Activated T-helper 1 cell treated with anti-CD3 and anti-CD28 coated beads, Interleukin-12 subunit alpha, Interleukin-12 subunit beta, Interleukin-2, Interleukin-4 antibody, amounts not matched to agents 30 ng/mL and 10 ng/mL and 1 ng/mL, durations not matched to agents 14 hours and 24 hours and 36 hours (primary cell): ENCODE measurements at places on chromosomes 7 and 10.

DNA sequence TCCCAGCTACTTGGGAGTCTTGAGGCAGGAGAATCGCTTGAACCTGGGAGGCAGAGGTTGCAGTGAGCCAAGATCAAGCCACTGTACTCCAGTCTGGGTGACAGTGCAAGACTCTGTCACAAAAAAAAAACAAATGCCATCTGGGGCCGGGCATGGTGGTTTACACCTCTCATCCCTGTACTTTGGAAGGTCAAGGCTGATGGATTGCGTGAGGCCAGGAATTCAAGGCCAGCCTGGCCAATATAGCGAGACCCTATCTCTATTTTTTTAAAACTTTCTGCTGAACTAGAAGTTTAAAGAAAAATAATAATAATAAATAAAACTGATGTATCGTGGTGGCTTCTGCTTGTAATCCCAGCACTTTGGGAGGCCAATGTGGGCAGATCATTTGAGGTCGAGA, 15.7 kb upstream of the RNF216 start:
- no peaks in the 10 kb centered on the region for H3K36me3 ChIP-seq
- no peaks in the 10 kb centered on the region for H3K27me3 ChIP-seq
- H3K4me3 ChIP-seq = no peak overlapping the region

DNA sequence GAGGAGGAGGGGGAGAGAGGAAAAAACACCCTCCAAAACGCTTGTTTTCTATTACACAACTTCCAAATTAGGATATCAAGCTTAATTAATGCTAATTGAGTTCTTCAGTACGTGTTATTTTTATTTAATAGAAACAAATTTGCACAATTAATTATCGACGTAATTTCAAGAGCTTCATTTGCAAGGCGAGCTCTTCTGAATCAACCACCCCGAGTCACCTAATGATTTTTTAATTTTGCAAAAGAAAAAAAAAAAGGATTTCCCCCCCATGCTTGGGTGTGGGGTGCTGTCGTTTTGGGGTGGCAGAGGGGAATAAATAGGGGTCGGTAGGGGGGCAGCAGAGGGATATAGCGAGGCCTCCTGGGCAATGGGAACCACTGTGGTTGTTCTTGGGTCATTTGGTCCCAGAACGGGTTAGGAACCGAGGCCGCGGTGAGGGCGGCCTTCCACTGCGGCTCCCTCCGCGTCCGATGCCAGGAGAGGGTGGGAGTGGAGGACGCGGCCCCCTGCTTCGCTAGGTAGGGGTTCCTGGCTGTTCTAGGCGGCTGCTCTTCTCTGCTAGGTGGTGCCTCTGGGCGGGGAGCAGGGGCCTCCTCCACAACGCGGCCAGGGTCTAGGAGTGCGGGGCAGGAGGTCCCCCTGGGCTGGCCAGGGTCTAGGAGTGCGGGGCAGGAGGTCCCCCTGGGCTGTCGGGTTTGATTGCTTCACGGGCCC, 7.3 kb downstream of the UNCX start:
- no peaks in the 10 kb centered on the region for H3K4me1 ChIP-seq
- H3K27ac ChIP-seq = no peak overlapping the region
- H3K27me3 ChIP-seq = peaks cover 52% of the 10 kb centered on the region
- no peak overlapping the region for H3K4me3 ChIP-seq
- no peaks in the 10 kb centered on the region for H3K36me3 ChIP-seq

- no peaks in the 10 kb centered on the region for H3K27me3 ChIP-seq
- no peak overlapping the region for H3K4me3 ChIP-seq
- no peaks in the 10 kb centered on the region for H3K4me1 ChIP-seq
- H3K36me3 ChIP-seq = no peaks in the 10 kb centered on the region
- DNase-seq = no peak
Observed at GRCh38 chr7:11726001-11726793, 105.8 kb downstream of the THSD7A start.

DNA sequence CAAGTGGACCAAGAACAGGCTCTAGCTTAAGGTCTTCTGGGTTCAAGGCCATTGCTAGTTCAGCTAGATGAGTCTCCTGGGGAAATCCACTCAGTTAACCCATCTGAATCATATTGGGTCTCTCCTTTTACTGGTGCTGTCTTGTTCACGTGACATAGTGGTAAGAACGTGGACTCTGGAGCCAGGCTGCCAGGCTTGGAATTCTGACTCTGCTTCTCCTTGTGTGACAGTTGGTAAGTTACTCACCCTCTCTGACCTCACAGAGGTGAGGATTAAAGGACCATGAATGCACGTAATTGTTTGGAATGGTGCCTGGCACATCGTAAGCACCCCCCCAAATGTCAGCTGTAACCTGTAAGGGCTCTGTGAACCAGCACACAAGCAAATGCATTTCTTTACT, 9.7 kb upstream of the CALU start:
- no peak overlapping the region for H3K27ac ChIP-seq
- H3K4me3 ChIP-seq = no peak overlapping the region
- peaks cover 16% of the 10 kb centered on the region for H3K27me3 ChIP-seq
- H3K4me1 ChIP-seq = no peaks in the 10 kb centered on the region

- no peaks in the 10 kb centered on the region for H3K27me3 ChIP-seq
- H3K4me3 ChIP-seq = no peak overlapping the region
- no peak overlapping the region for H3K27ac ChIP-seq
- H3K36me3 ChIP-seq = no peaks in the 10 kb centered on the region
Observed at GRCh38 chr7:114531326-114531725, 116.7 kb downstream of the FOXP2 start.

DNA sequence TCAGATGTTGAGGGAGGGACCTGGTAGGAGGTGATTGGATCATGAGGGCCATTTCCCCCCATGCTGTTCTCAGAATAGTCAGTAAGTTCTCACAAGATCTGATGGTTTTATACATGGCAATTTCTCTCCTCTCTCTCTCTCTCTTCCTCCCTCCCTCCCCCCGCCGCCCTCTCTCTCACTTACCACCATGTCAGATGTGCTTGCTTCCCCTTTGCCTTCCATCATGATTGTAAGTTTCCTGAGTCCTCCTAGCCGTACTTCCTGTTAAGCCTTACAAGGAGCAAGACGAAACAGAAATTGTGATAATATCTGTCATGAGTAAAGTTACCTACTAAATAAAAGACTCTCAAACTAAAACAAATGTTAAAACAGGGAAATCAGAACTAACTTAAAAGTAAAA, 19.9 kb upstream of the GPR141 start:
- peaks cover 6% of the 10 kb centered on the region for H3K27me3 ChIP-seq
- H3K4me1 ChIP-seq = no peaks in the 10 kb centered on the region
- H3K4me3 ChIP-seq = no peak overlapping the region
- no peaks in the 10 kb centered on the region for H3K36me3 ChIP-seq
- no peak overlapping the region for H3K27ac ChIP-seq
- no peak for DNase-seq

- no peak for DNase-seq
- no peaks in the 10 kb centered on the region for H3K36me3 ChIP-seq
- no peak overlapping the region for H3K27ac ChIP-seq
- H3K27me3 ChIP-seq = peaks cover 25% of the 10 kb centered on the region
- no peak overlapping the region for H3K4me3 ChIP-seq
Observed at GRCh38 chr10:100766693-100767421, 21.5 kb downstream of the PAX2 start.

- H3K27ac ChIP-seq = peak overlapping the region; percentile 97
- peaks cover 44% of the 10 kb centered on the region for H3K4me1 ChIP-seq
- no peak for DNase-seq
- no peaks in the 10 kb centered on the region for H3K27me3 ChIP-seq
- H3K36me3 ChIP-seq = peaks cover 17% of the 10 kb centered on the region
Observed at GRCh38 chr7:92135052-92135889, 994 bp upstream of the CYP51A1 start.

DNA sequence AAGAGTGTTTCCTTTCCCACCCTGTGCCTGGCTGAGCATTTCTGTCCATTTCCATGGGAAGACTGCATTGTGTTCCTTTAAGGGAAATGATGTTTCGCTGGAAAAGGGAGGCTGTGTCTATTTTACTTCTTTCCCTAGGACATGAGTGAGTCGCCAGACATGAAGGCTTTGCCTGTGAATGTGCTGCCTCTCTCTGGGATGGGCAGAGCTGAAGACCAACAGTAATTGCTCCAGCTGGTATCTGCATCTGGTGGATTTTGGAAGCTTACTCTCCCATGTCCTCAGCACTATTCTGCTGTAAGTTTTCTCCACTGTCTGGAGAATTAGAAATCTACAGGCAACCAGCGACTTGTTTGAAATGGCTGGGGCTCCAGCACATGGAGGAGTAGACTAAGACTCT, 264.6 kb upstream of the BMPER start:
- no peaks in the 10 kb centered on the region for H3K36me3 ChIP-seq
- no peak for DNase-seq
- no peaks in the 10 kb centered on the region for H3K4me1 ChIP-seq
- no peak overlapping the region for H3K27ac ChIP-seq
- no peaks in the 10 kb centered on the region for H3K27me3 ChIP-seq

DNA sequence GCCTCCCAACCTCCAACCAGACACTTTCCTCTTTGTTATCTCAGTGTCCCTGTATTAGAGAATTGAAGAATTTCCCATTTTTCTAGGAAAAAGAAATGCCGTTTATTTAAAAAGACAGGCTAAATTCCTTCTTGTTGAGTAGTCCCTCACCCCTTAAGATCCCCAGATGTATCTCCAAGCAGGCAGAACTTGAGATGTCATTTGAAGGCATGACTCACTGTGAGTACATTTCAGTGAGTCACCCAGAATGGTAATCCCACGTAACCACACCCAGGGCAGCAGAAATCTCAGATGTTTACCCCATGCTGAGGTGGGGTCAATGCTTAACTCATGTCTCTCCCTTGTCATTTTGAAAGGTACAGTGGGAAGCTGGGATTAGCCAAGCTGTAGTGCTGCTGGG, 4.4 kb downstream of the ZNF655 start:
- peak overlapping the region; percentile 32 for H3K27ac ChIP-seq
- peaks cover 48% of the 10 kb centered on the region for H3K36me3 ChIP-seq
- no peak for DNase-seq
- H3K27me3 ChIP-seq = no peaks in the 10 kb centered on the region

DNA sequence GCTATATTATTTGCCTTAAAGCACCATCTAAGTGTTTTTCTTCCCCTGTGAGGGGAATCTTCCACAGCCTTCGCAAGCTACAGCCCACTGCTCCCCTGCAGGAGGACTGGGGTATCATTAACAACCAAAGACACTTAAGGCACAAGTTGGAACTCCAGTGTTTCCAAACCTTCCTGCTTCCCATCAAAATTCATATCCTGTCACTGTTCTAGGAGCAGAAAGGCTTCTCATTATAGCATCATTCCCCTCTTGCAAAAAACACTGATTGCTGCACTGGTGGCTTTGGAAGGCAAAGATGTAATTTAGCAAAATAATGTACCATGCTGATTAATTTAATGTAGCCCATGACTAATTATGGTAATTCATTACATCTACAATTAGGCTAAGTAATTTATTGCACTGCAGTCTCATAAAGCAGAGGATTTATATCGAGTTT, 207.2 kb downstream of the SKAP2 start:
- H3K36me3 ChIP-seq = no peaks in the 10 kb centered on the region
- H3K4me3 ChIP-seq = no peak overlapping the region
- H3K27ac ChIP-seq = no peak overlapping the region
- H3K27me3 ChIP-seq = peaks cover 32% of the 10 kb centered on the region
- DNase-seq = no peak

GRCh38 chr10:91006752-91007346, 86.0 kb upstream of the ANKRD1 start:
- peaks cover 27% of the 10 kb centered on the region for H3K4me1 ChIP-seq
- H3K4me3 ChIP-seq = no peak overlapping the region
- peaks cover 33% of the 10 kb centered on the region for H3K27me3 ChIP-seq
- DNase-seq = no peak
- no peaks in the 10 kb centered on the region for H3K36me3 ChIP-seq

DNA sequence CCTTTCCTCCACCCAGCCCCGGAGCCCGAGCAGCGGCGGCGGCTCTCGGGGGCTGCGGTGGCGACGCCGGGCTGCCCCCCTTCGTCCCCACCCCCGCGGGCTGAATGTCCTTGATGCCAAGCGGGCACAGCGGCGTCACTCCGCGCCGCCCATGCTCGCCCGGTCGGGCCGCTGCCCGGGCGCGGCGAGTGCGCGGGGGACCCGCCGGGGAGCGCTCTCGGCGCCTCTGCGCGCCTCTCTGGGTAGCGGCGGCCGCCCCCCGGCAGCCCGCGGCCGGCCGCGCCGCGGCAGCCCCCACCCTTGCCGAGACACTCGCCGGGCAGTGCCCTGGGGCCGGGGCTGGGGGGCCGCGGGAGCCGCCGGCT, 433 bp upstream of the PLXNA4 start:
- no peak overlapping the region for H3K4me3 ChIP-seq
- DNase-seq = no peak
- peaks cover 28% of the 10 kb centered on the region for H3K4me1 ChIP-seq
- no peaks in the 10 kb centered on the region for H3K36me3 ChIP-seq
- H3K27me3 ChIP-seq = peaks cover 69% of the 10 kb centered on the region

DNA sequence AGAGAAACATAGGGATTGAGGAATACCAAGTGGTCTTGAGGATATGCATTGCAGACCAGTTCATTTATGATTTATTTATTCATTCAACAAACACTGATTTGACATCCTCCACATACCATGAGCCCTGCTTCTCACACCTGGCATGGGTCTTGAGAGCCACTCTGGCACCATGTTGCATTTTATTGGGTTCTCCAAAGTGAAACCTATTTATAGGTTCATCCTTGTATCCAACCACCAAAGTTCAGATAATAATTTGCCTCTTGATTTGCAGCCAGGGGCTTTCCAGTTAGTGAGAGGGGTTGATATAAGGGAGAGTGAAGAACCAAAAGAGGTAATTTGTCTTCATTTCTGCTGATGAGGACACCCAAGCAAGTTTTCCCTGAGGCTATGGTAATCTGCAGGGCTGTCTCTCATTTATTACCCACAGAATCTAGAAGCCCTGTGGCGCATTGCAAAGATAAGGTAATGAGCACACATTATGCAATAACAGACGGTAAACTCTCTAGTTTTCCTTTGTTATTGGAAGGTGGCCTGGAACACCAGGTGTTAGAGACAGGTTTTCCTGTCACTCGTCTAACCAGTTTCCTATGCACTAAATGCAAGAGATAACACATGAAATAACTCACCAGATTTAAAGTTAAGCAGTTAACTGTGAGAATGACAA, 28.8 kb upstream of the ICA1 start:
- H3K4me1 ChIP-seq = peaks cover under 1% of the 10 kb centered on the region
- peaks cover 22% of the 10 kb centered on the region for H3K27me3 ChIP-seq
- no peaks in the 10 kb centered on the region for H3K36me3 ChIP-seq
- H3K4me3 ChIP-seq = no peak overlapping the region

DNA sequence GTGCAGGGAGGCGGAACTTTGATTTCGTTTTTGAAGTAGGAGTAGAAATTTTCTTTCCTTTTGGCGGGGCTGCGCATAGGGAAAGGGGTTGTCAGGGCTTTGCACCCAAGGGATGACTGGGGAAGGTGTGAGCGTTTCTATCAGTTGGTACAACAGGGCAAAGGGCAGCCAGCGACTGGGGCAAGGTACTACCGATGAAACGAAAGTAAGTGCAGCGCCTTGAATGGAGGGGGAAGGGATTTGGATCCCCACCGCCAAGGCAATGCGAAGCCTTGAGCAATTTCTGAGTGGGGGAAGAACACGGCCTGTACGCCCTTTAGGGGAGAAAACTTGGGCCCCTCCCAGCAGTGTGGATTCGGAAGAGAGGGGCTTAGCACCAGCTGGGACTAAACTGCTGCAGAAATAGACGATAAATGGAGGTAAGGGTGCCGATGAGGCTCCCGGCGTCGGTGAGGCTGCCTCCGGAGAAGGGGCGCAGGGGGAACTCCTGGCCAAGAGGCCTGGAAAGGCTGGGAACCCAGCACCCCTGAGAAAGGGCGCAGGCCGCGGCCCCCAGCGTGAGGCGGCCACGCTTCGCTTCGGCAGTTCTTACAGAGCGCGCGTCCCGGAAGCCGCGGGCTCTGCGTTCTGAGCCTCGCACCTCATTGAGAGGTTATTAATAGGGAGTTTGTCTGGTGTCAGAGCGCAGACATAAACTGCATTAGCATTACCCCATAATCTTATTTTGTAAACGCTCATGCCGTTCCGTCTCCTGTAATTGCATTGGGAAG, 10.0 kb upstream of the TLX1 start:
- H3K4me3 ChIP-seq = peak overlapping the region; percentile 88
- DNase-seq = no peak
- H3K27me3 ChIP-seq = peaks cover 80% of the 10 kb centered on the region
